ENCODE measurements at places on chromosomes 4 and X. TPM values are rescaled to one million over a fixed set of nuclear protein-coding genes. Genes with fewer than 3 reads are reported as not detected.

Gene TEX13D
- total RNA-seq = not detected

Gene TSC22D3
- 265 TPM for total RNA-seq

Gene ITM2A
- 40.7 TPM for total RNA-seq

Gene CENPVL2
- total RNA-seq = not detected

Gene CDKL5
- 21.9 TPM for total RNA-seq

Gene PAGE4
- not detected for total RNA-seq

Gene PSAPL1
- not detected for total RNA-seq
